Activated CD4-positive, alpha-beta T cell treated with anti-CD3 and anti-CD28 coated beads for 24 hours (primary cell): ENCODE measurements at places on chromosomes 11 and 22.

GRCh38 chr22:44482776-44483175 lies 15.3 kb downstream of the RTL6 start:
- DNase-seq: no peak

- no peak for DNase-seq
These were observed 28.8 kb downstream of the WNT7B start for GRCh38 chr22:45948081-45948648.

DNA sequence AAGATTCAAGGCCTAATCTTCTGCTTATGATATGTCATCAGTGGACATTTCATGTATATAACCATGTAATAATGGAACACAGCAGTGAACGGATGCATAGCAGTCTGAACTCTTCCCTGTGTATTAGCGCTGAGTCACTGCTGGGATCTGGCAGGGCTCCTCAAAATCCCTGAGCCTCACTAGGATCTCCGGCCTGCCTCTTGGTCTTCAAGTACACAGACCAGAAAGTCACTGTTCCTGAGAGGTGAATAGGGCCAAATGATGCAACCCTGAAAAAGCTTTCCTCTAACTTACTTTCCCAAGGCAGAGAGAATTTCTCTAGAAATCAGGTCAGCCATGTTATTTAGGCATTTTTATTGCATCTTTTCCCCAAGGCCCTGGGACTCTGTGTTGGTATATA lies 35.0 kb downstream of the POU2AF1 start:
- no peak for DNase-seq

- DNase-seq: no peak
These were observed at the start of gene PATE3 for GRCh38 chr11:125787827-125788226. Gene PATE3, plus strand, starts transcription at chr11:125788127. Its CDS starts 25 bp downstream, at chr11:125788152.

DNA sequence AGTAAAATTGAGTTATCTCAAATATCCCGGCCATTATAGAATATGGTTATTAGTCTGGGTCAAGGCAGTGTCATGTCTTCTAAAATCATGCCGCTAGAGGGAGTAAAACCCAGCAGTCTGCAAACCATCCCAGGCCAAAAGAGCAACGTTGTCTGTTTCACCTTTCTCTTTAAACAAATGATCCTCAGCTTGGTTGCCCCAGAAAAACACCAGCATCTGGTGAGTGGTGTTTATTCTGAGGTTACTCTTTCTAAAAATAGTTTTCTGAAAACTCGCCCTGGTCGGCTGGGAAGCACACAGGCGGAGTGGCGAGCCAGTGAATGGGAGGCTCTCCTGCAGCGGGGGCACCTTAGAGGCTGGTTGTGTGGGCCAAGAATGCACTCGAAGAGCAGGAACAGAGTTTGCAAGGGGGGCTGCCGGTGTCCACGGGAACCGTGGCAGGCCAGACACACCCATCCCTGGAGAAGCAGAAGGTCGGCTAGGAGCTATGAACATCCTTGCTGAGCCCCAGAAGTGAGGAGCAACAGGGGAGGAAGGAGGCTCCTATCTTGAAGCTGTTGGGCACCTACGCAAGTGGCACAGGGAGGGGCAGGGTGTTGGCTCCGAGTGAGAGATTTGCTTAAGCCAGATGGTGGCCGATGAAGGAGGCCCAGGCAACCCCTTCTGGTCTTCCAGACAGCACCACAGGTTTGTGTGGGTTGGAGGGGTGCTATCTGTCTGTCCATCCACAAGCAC lies 297.1 kb downstream of the ETS1 start:
- DNase-seq: peak; percentile 48

GRCh38 chr11:14184028-14184940 lies 174.7 kb downstream of the RRAS2 start:
- DNase-seq: no peak

- DNase-seq: no peak
These were observed 104.1 kb downstream of the BRD1 start for GRCh38 chr22:49723478-49724029.

GRCh38 chr22:27278946-27279345 lies 522.6 kb downstream of the MN1 start:
- no peak for DNase-seq

DNA sequence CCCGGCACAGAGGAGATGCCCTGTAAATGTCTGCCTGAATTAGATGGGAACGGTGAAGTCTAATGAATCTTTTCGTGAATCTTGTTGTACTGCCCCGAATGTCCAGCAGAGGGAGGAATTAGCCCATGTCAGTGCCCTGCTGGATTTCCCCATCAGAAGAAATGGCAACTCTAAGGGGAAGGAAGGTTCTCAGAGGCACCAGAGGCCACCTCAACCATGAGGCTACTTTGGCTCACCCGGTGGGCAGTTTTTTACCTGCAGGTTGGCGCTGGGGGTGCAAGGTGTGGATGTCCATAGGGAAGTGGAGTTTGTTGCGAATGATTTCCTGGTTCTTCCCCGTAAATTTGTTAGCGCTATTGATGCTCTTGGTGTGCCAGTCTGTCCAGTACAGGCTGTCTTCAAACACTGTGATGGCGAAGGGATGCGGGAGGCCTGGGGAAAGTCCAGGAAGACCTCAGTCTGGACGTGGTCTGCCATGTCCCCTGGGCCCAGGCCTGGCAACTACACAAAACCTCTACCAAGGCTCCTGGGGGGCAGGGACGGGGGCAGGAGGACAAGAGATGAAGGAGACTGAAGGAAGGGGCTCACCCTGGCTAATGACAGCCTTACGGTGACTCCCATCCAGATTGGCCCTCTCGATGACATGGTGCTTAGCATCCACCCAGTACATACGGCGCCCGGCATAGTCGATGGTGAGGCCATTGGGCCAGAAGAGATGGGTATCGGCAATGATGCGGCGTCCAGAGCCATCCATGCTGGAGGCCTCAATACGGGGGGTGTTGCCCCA lies 28.5 kb downstream of the LRP4 start:
- DNase-seq: peak; percentile 62

DNA sequence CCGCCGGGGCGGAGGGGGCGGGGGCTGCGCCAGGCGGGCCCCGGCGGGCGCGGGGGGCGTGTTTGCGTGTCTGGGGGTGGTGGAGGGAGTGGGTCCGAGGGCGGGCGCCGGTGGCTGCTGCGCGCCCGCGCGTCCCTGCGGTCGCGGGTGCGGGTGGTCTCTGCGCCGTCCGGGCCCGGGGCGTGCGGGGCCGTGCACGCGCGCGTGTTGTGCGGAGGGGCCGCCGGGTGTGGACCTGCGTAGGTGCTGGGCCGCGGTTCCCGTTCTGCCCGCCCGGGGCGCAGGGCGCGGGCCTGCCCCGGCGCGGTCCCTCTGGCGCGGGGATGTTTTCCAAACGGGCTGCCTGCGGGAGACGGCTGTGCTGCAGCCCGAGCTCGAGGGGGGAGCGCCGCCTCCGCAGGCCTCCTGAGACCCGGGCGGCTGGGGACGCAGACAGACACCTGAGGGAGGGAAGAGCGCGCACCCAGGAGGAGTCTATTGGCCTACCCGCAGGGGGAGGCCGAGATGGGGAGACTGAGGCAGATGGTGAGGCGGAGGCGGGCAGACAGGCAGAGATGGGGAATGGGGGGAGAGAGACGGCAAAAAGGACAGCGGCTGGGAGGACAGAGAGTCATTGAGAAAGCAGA lies 442 bp downstream of the PELI3 start:
- DNase-seq: no peak

DNA sequence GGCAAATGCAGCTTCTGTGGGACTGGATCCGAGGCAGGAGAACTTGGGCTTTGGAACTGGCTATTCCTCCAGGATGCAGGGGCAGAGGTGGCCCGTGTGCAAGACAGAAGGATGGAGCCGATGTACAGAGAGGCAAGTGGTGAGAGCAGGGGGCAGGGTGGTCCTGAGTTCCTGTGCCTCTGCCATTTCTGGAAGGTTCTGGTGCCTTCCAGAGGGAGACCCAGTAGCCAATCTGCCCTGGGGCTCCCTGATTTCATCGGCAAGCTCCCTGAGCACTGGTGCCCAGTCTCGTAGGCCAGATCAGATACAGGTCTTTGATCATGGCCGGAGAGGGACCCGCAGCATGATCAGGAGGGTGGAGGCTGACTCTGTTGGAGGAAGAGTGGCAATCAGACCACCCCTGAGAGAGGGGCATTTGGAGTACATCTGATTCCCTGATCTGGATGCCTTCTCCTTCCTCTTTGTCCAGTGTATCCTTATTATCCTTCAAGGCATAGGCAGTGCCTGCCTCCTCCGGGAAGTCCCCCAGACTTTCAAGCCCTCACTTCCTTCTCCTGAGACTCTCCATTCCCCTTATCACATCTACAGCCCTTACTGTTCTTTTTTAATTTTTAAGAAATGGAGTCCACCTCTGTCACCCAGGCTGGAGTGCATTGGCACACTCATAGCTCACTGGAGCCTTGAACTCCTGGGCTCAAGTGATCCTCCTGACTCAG lies 9.7 kb downstream of the MRGPRD start:
- DNase-seq: no peak

GRCh38 chr11:954392-955153 lies 28.9 kb downstream of the AP2A2 start:
- DNase-seq: no peak

DNA sequence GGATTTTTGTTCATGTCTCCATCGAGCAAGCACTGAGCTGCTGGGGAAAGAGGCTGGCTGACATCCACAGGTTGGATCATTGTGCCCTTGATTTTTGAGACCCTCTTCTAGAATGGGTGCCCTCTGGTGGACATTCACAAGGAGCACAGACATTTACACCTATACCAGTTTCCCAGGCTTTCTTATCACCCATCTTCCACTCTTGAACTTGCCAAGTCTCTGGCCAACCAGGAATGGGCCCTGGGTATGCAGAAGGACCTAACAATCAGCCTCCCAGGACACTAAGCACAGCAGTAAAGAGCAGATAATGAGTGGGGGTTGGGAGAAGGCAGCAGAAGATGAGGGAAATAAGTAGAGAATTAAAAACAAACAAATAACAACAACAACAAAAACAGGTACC lies 5.7 kb upstream of the INTS4 start:
- DNase-seq: no peak

- no peak for DNase-seq
These were observed 100.8 kb upstream of the B3GAT1 start for GRCh38 chr11:134512571-134513538.

DNA sequence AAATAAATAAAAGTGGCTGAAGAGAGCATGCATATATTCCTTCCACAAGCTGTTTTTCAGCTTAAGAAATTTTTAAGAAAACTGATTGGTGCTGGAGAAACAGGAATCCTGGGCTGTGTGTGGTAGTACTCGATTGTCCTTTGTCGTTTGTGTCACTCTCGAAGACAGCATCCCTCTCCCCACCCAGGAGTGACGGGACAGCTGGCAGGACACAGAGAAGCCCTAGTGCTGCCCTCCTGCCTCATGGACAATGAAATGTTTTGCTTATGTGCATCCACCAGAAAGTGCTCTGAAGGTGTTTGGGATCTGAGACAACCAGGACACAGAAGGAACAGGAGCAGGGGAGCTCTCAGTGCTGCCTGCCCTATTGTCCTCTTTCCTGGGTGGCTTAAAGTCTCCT lies 12.8 kb downstream of the PLAAT4 start:
- DNase-seq: no peak

DNA sequence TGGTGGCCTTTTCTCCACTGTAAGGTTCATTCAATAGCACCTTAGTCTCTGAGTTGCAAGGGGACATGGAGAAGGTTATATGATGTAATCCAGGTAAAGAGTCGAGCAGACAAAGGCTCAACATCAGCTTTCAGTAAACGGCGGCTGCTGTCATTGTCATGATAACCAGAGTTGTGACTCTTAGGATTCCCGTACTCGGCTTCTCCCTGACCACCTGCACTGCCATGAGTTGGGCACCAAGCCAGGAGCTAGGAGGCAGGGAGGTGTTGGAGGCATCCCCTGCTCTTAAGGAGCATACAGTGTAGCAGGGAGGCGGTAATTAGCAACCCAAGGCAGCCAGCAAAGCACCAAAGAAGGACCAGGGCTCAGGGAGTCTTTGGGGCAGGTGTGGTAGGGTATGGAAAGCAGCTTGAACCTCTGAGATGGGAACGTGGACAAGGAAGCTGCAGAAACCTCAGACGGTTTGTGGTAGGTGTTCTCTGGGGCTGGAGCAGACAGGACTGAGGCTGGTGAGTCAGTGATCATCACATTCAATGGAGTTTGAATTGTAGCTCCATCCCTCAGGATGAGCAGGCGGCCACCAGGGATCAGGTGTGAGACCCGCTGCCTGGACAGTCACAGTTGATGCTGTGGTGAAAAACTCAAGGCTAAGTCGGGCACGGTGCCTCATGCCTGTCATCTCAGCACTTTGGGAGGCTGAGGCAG lies 31.7 kb downstream of the LIF start:
- DNase-seq: no peak

- no peak for DNase-seq
These were observed 6.8 kb upstream of the SMCO4 start for GRCh38 chr11:93549976-93550375.

DNA sequence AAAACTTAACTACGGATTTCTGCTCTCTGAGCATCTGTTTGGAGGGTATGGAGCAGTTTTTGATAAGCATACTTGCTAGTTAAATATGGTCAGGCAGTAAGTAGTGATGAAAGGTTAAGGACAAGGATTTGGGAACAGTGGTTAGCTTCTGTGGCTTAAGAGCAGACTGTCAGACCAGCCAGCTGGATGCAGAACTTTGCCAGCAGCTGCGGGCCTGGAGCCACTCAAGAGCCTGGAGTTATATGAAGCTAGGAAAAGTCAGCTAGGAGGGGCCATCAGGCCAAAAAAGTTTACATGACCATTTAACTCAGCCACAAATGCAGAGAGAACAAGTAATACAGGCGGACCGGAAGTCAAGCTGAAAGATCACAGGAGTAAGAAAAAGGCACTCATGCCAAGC lies 1817.7 kb downstream of the LRRC4C start:
- DNase-seq: no peak

DNA sequence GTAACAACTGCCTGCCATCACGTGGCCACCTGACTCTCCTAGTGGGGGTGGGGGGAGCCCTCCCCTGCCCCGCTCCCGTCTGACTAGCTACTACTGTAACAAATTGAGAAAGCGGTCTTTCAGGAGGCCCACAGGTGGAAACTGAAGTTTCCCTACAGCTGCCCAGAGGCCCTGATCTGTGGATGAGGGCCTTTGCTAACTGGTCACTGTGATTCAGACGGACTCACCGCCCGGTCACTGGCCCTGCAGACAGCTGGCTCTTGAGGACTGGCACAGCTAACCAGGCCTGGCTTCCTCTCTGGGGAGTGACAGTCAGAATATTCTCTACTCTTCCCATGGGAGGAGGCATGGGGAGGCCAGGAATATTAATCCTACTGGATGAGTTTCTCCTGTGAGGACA lies 116.8 kb downstream of the ARHGAP8 start:
- no peak for DNase-seq

DNA sequence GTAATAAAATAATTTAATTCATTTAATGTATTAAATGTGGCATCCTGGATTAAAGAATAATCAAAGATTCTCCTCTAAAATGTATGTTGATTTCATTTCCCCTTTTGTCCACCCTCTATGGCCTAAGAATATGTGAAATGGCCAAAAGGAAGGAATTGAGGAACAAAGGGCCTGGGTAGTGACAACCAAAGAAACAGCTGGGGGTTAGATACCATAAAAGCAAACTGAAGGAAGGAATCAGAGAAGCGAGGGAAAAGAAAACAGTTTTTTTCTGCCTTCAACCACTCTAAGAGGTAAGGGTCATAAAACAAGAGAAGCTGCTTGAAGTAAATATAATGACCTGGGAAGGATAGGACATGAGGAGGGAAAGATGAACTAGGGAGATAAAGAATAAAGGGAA lies 139.3 kb downstream of the FAM76B start:
- no peak for DNase-seq

- no peak for DNase-seq
These were observed 17.7 kb downstream of the RAB30 start for GRCh38 chr11:83054001-83054400.

- no peak for DNase-seq
These were observed 41.6 kb upstream of the DMC1 start for GRCh38 chr22:38611559-38611958.

- no peak for DNase-seq
These were observed 7.6 kb downstream of the APOBEC3A start for GRCh38 chr22:38964989-38965388.

GRCh38 chr22:30304495-30305244 lies 15.4 kb upstream of the CASTOR1 start:
- DNase-seq: no peak
